ENCODE measurements at places on chromosomes 7 and 10. TPM values are rescaled to one million over a fixed set of nuclear protein-coding genes. Genes with fewer than 3 reads are reported as not detected.

The KLF14 gene
- under 0.01 TPM for total RNA-seq

The UPK3BL2 gene
- total RNA-seq = 1.9 TPM

The ARHGAP22 gene
- total RNA-seq = 70.8 TPM

The BTBD16 gene
- 0.15 TPM for total RNA-seq

The MMD2 gene
- not detected for total RNA-seq

The PRF1 gene
- not detected for total RNA-seq

The CYP2E1 gene
- 0.44 TPM for total RNA-seq

The RPP38 gene
- total RNA-seq = 15.1 TPM

The METTL27 gene
- 36.6 TPM for total RNA-seq

The UNCX gene
- total RNA-seq = not detected

The GPR141 gene
- not detected for total RNA-seq

The NKX2-3 gene
- not detected for total RNA-seq

The POT1 gene
- total RNA-seq = 42.9 TPM

The IRF5 gene
- 0.83 TPM for total RNA-seq

The RADIL gene
- total RNA-seq = 1.3 TPM

The SFTPA1 gene
- not detected for total RNA-seq

The SPRN gene
- 3.1 TPM for total RNA-seq

The PHKG1 gene
- total RNA-seq = 0.99 TPM

The GFRA1 gene
- 0.15 TPM for total RNA-seq

The ERVW-1 gene
- not detected for total RNA-seq

The PCGF6 gene
- total RNA-seq = 9.4 TPM

The MRPS24 gene
- total RNA-seq = 100 TPM

The BAG3 gene
- 17.0 TPM for total RNA-seq

The LRRC4 gene
- total RNA-seq = 0.33 TPM

The URGCP gene
- total RNA-seq = 33.7 TPM

The FAM171A1 gene
- total RNA-seq = 14.0 TPM

The TMEM139 gene
- total RNA-seq = 0.50 TPM

The UBE3C gene
- total RNA-seq = 96.6 TPM

The LDB3 gene
- total RNA-seq = not detected

The BAMBI gene
- 0.15 TPM for total RNA-seq

The SDHAF3 gene
- 3.5 TPM for total RNA-seq

The EMX2 gene
- not detected for total RNA-seq

The ANKRD2 gene
- total RNA-seq = 0.50 TPM

Measured in smooth muscle cell of trachea (primary cell).